ENCODE measurements at places on chromosomes 16 and 17. TPM values are rescaled to one million over a fixed set of nuclear protein-coding genes. Genes with fewer than 3 reads are reported as not detected.

The MGAT5B gene
- 3.8 TPM for total RNA-seq

The CTRB2 gene
- total RNA-seq: not detected

DNA sequence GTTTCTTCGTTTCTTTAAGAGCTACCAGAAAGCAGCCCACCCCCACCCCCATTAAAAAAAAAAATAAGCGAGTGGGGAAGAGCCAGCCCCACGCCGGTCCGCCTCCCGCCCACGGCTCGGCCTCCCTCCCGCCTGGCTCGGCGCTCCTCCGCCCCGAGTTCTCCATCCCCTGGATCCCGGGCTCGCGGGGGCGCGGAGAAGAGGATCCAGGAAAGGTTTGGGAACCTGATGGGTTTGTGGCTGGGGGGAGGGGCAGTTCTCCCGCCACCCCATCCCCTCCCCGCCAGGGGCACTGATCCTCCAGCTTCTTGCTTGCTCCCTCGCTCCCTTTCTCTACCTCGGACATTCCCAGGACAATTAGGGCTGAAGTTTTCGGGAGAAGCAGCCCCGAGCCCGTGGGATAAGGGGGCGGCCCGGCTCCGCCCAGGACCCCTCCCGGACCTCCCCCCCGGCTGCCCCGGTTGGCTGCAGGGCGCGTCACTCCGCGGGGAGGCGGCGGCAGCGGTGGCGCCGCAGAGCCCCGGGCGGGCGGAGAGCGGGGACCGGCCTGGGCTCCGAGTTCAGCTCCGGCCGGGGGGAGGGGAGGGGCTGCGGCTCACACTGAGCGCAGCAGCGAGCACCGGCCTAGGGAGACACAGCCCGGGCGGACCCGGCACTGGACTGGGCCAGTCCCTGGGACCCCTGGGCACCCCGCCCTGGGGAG, 1.0 kb upstream of the SALL1 start:
- DNase-seq: no peak
- H3K4me1 ChIP-seq: no peaks in the 10 kb centered on the region
- no peaks in the 10 kb centered on the region for H3K27me3 ChIP-seq
- H3K36me3 ChIP-seq: no peaks in the 10 kb centered on the region
- no peak overlapping the region for H3K4me3 ChIP-seq

- no peak overlapping the region for H3K4me3 ChIP-seq
- H3K27me3 ChIP-seq: no peaks in the 10 kb centered on the region
- peaks cover 16% of the 10 kb centered on the region for H3K36me3 ChIP-seq
- no peaks in the 10 kb centered on the region for H3K4me1 ChIP-seq
These were observed 103.3 kb downstream of the CCDC182 start for GRCh38 chr17:57641761-57642160.

The SGSM2 gene
- 139 TPM for total RNA-seq

DNA sequence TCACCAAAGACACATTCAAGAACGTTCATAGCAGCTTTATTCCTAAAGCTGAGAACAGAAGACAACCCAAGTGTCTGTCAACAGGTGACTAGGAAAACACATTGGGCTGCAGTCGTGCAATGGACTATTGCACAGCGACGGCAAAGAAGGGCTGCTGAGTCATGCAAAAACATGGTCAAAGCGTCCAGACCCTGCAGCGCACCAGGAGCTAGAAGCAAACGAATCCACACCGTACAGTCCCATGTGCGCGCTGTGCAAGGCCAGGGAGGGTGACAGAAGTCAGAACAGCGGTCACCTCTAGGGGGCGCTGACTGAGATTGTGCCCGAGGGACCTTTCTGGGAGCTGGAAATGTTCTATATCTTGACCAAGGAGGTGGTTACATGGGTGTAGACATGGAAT, 266.4 kb downstream of the MAF start:
- H3K36me3 ChIP-seq: no peaks in the 10 kb centered on the region
- no peaks in the 10 kb centered on the region for H3K27me3 ChIP-seq
- no peak overlapping the region for H3K27ac ChIP-seq

The MPP2 gene
- 0.71 TPM for total RNA-seq

GRCh38 chr17:55463600-55463999, 42.0 kb upstream of the MMD start:
- no peaks in the 10 kb centered on the region for H3K4me1 ChIP-seq
- no peak for DNase-seq
- no peaks in the 10 kb centered on the region for H3K36me3 ChIP-seq
- H3K27me3 ChIP-seq: no peaks in the 10 kb centered on the region
- no peak overlapping the region for H3K27ac ChIP-seq

The KRT16 gene
- not detected for total RNA-seq

DNA sequence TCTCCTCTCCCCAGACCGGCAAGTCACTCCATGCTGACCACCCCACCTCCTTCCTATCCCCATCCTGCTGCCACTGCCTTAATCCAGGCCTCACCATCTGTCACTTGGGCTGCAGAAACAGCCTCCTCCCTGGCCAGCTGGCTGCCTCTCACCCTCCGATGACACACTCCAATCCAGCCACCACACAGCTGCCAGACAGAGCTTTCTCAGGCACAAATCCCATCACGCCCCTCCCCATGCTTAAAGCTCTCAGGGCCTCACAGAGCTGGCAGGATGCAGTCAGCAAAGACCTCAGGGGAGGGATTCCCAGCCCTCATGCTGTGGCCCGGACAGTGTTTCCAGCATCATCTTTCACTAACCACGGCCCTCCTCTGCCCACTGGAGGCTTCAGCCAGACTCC, 13.7 kb downstream of the CAMKK1 start:
- H3K4me1 ChIP-seq: no peaks in the 10 kb centered on the region
- no peak overlapping the region for H3K27ac ChIP-seq
- H3K36me3 ChIP-seq: peaks cover 43% of the 10 kb centered on the region
- no peak for DNase-seq

The RHBDL3 gene
- total RNA-seq: 0.39 TPM

The CCL1 gene
- not detected for total RNA-seq

GRCh38 chr16:35560637-35560984, 2101.2 kb downstream of the TP53TG3F start:
- no peak overlapping the region for H3K4me3 ChIP-seq
- H3K27ac ChIP-seq: no peak overlapping the region
- H3K4me1 ChIP-seq: no peaks in the 10 kb centered on the region

DNA sequence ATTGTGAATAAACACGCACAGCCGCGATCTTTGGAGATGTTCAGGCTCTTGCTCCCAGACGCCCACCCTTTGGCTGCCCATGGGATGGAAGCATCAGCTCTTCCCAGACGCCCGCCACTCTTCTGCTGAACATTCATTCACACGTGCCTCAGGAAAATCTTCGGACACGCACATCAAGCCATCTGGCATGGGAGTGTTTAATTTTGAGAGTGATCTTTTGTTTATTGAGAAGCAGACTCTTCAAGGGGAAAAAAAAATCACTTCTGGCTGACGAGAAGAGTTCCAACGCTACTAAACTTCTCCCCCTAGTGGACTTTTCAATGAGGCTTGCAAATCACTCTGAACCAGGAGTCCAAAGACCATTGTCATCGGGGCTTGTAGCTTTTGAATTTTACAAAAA, 62.0 kb upstream of the NUDT7 start:
- H3K4me3 ChIP-seq: no peak overlapping the region
- no peaks in the 10 kb centered on the region for H3K4me1 ChIP-seq
- no peak overlapping the region for H3K27ac ChIP-seq
- no peaks in the 10 kb centered on the region for H3K27me3 ChIP-seq

DNA sequence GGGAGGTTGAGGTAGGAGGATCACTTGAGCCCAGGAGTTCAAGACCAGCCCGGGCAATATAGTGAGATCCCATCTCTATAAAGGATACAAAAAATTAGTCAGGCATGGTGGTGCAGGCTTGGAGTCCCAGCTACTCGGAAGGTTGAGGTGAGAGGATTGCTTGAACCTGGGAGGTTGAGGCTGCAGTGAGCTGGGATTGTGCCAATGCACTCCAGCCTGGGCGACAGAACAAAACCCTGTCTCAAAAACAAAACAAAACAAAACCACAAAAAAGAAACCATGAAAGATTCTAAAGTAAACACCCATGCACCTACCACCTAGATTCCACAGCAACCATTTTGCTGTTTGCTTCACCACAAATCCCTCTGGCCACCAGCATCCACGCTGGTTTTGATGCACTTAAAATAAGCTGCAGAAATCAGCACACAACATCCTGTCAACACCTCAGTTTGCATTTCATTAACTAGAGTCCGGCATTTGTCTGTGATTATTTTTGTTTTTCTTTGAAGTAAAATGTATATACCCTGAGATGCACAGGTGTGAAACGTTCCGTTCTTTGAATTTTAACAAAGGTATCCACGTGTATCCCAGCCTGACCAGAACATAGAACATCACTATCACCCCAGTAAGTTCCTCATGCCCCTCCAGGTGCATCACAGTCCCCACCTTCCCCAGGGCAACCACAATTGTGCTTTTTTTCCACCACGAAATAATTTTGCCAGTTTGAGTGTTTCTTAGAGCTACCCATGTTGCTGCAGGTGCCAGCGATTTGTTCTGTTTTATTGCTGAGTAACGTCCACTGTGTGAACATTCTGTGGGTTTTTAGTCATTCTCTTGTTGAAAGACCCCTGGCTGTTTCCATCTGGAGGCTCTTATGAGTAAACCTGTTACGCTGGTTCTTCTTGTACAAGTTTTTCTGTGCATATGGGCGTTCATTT, 191.5 kb downstream of the SEC14L1 start:
- H3K27me3 ChIP-seq: no peaks in the 10 kb centered on the region
- DNase-seq: no peak
- peak overlapping the region; percentile 66 for H3K27ac ChIP-seq
- H3K36me3 ChIP-seq: no peaks in the 10 kb centered on the region

DNA sequence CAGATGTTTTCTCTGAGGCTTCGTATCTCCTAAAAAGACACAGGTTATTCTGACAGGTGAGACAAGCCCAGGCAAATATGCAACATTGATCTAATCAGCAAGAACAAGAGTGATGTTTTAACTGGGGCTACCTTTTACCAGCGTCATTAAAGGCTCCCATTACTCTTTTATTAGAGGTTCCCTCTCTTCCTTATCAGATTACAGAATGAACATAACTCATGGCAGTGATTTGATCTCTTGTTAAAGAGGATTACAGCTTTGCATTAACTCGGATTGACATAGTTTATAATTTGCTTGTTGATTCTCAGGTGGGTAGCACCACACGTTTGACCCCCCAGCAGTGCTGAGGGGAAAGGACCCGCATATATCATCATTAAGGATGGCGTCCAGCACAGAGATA, 90.5 kb downstream of the AATF start:
- H3K36me3 ChIP-seq: peaks cover 3% of the 10 kb centered on the region
- H3K27me3 ChIP-seq: no peaks in the 10 kb centered on the region
- no peak overlapping the region for H3K4me3 ChIP-seq
- no peak for DNase-seq
- no peaks in the 10 kb centered on the region for H3K4me1 ChIP-seq
- peak overlapping the region; percentile 7 for H3K27ac ChIP-seq

The CCL17 gene
- total RNA-seq: not detected

Measured in naive thymus-derived CD4-positive, alpha-beta T cell (primary cell).